Fibroblast of the conjunctiva (primary cell): ENCODE measurements at places on chromosomes 11 and 22.

DNA sequence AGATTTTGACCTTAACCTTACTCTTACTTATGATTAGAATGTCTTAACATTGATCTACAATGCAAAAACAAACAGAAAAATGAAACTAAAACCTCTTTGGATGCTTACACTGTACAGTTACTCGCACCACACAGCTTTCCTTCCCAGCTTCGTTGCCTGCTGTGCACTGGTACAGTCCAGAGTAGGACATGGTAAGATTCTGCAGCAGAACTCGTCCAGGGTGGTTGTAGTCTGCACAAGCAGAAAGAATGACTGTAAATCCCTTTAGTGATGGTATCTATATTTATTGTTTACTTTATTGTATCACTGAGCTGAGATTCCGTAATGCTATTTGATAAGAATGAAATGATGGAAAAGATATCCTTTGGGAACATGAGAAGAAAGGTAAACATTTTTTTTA is 21.0 kb upstream of the HSPA8 start:
- no peak for DNase-seq

- DNase-seq = no peak
Observed at GRCh38 chr22:18955696-18956095, 19.6 kb upstream of the PRODH start.

DNA sequence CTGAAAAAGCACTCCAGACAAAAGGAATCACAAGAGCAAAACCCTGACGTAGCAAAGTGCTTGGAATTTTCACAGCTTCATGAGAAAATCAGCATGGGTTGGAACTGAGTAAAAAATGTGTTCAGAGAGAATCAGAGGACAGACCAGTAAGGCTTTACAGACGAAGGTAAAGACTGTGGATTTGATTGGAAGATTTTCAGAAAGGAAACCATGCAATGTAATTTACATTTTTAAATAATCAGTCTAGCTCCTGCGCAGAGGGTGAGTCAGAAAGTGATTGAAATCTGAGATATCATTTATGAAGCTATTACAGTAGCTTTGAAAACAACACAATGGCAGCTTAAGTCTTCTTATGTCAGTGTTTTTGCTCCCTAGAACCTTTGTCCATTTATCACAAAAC is 1122.3 kb downstream of the LRRC4C start:
- no peak for DNase-seq

DNA sequence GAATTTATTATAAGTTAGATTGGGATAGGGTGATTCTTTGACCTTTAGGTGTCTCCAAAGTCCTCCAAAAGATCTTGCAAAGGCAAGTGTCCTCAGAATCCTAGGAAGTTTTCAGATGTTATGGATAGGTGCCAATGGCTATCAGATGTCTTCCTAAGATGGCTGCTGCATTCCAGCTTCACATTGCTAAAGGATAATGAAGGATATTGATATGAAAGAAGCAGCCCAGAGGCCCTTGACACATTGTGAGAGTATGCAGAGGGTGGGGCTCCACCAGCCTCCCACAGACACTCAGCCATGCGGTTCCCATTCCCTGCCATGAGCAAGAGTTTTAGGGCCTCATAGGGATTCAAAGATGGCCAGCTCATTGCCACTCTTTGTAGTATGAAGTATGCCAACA is 22.3 kb upstream of the GLYATL2 start:
- no peak for DNase-seq

GRCh38 chr22:31107178-31107893 is at the start of gene SELENOM:
Gene SELENOM (minus strand): TSS chr22:31107568. CDS start chr22:31107505, 63 bp downstream.
- peak; percentile 98 for DNase-seq

DNA sequence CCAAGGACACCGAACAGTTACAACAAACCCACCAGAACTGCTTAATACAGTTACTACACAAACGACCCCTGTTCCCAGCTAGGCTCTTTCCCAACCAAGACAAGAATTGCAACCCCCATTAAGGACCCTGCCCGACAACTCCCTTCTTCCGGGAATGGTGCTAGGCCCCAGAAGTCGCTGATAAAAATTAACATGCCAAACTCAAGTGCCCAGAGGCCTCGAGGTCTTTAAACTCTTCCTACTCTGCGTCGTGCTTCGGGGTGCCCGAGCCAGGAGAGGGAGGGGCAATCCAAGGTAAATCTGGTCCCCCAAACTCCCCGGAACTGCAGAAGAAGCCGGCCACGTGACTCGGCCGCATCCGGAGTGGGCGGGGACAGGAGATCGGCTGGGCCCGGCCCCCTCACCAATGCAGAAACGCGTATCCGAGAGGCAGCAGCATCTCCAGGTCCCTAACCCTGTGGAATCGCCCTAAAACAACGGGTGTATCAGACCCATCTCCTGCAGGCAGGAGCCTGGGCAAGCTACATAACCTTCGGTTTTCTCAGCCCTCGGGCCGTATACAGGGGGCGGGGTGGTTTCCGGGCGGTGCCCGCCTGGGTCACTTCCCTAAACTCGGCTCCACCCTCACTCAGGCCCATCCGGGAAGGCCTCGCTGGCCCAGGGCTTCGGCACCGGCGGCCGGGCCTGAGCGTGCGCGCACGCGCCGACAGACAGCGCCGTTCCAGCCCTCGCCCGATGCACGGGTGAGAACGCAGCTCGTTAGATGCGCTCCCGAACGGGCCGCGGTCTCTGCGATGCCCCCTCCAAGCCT is 1.1 kb downstream of the CFL1 start:
- no peak for DNase-seq

- DNase-seq = no peak
Observed at GRCh38 chr11:67024410-67024809, 1.5 kb downstream of the SYT12 start.

DNA sequence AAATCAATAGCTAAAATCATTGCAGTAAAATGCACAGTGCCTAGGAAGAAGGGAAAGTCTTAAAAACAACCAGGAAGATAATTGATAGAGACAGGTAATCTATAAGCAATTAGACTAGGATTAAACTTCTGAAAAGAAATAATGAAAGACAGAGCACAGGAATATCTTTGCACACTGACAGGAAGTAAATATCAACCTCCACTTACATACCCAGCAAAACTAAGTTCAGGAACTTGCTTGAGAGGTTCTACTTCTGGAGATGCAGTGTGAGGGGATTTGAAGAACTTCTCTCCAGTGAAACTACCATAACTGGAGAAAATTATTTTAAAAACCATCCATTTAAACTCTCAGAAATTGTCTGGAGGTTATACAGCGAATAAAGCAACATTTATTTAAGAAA is 104.1 kb downstream of the EHF start:
- DNase-seq = no peak

DNA sequence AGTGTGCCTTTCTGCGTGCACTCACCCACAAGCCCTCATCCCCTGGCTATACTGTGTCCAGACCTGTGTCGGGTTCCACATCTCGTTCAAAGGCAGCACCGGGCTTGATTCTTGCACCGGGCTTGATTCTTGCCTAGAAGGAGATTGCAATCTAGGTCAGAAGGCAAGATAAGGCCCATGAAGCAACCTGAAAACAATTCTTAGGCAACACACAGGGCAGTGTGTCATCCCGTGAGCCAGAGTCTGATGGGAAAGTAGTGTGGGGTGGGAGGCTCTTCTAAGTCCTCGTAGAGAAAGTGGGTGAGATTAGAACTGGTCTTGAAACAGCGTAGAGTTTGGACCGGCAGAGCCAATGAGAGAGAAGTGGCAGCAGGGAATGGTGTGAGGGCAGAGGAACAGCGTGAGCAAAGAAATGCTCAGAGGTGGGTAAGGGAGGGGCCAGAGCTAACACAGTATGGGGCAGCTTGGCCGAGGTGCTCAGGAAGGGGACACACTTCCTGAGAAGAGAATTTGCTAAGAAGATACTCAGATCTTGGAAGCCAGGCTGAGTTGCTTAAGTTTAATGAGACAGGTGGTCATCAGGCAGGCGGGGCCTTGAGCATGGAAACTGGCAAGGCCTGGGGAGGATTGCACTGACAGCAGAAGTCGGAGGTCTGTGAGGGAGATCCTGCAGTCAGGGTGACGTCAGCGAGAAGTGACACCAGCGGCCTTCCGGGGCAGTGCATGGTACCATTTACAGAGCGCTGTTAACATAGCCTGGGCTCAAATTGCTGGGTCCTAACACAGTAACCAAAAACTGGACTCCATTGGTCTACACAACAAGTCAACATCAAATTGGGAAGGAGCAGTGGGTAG is 40.7 kb upstream of the DKK3 start:
- DNase-seq = no peak

DNA sequence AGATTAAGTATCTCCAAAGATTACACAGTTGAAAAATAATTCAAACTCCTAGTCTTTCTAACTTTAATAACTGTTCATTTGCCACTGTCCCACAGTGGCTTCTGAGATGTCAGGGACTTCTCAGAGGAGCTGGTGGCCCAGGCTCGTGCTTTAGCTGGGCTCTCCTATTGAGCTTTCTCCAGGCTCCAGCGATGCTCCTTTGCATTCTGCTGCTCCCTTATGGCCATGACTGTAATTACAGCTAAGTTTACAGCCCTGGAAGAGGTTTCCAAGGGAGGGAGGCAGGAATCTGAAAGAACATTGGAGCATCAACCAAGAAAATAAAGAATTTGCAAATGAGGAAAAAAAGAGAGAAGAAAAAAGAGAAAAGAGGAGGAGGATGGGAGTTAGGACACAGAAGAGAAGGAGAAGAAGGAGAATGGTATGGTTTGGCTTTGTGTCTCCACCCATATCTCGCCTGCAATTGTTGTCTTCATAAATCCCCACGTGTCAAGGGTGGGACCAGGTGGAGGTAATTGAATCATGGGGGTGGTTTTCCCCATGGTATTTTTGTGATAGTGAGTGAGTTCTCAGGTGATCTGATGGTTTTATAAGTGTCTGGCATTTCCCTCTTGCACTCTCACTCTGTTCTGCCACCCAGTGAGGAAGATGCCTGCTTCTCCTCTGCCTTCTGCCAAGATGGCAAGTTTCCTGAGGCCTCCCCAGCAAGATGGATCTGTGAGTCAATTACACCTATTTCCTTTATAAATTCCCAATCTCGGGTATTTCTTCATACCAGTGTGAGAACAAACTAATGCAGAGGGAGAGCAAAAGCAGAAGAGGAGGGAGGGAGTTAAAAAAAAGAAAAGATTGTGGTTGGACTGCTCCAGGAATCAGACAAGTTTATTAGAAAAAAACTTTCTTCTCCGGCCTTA is 857.0 kb downstream of the KCNA4 start:
- DNase-seq = peak; percentile 51

DNA sequence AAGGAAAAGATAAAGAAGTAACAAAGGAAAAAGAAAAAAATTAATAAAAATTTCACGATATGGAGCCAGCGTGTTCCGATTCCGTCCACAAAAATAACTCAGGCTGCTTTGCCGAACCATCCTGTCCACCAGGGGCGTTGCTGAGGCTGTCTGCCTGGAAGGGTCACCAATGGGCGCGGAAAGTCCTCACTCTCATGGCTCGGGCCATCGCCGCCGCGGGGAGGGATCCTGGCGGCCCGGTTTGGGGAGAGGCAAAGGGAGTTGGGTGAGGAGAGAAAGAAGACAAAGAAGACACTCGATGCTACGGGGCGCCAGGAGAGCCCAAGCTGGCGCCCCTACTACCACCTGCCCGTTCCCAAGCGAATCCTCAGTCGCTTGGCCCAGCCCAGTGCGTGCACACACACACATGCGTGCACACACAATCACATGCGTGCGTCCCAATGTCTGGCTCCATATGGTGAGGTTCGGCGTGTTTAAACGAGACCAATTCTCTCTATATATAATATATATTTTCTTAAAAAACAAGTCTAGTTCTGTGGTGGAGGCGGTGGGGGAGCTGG is 5.6 kb upstream of the PYGM start:
- no peak for DNase-seq

DNA sequence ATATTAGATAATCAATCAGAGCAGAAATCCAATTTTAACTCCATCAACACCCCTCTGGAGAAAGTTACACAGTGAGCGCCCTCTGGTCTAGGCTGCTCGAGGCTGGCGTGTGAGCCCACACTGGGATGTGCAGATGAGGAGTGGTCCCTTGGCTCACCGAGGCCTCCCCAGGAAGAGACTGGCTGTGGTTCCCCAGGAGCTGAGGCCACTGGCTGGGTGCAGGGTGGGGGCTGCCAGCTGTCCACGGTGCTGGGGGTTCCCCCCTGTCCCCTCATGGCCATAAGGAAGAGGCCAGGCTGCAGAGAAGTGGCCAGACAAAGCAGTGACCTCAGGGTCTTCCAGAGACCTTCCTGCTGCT is 750.7 kb downstream of the BRD1 start:
- no peak for DNase-seq

- DNase-seq = no peak
Observed at GRCh38 chr11:8206251-8207079, 37.6 kb upstream of the RIC3 start.

GRCh38 chr22:42360348-42360747 is 71.9 kb downstream of the NFAM1 start:
- DNase-seq = no peak

DNA sequence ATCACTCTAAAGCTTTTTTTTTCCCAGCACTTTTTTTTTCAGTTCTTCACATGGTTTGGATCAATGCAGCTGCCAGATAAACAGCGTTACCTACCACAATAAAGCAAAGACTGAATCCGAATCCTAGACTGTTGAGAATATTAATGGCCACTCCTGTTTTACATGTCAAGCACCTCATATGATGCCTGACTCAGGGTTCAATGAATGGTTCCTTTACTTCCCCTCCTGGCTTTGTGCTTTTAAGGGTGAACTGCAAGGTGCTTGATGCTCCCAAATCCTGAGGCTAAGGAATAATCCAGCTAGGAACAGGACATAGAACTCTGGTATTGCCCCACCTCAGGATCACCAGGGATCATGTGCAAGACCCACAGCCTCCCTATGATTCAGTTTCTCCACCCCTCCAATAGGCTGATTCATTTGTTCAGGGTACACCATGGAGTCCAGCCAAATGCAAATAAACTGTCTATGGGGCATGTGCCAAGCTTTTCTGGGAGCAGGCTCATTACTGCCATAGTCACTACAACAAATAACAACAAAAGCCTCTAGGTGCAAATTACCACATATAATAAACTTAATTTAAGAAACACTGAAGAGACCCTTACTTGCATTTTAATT is 104.3 kb downstream of the GAB2 start:
- peak; percentile 80 for DNase-seq

DNA sequence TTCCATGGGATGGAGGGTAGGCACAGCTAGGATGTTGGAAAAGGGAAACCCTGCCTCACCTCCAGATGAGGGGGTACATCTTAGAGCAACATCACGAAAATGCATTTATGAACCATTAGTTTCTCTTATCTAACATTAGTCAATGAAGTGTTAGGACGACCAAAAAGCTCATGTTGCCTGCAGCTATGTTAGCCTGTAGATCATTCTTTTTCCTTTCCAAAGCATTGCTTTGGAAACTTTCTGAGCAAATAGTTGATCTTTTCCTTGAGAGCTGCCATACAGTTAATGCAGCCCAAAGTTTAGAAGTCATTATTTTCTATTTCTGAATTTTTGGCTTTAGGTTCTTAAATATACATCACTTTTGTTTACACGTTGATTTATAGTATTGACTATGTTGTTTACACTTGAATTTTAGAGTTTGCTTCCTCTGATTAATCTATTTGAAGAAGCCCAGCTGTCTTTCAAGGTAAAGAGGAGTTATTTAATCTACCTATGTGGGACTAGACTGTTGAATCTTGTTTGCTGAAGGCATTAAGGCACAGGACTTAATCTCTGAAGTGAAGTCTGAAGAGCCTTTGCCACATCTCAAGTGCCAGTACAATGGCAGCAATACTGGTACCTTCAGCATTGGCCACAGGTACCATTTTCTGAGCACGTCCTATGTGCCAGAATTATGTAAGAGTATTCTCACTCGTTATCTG is 11.0 kb downstream of the POU2AF3 start:
- no peak for DNase-seq

- DNase-seq = peak; percentile 3
Observed at GRCh38 chr11:60334005-60334620, 7.1 kb downstream of the MS4A6E start.
